Cerebellar cortex (tissue), 1 donor: ENCODE measurements at places on chromosomes 12 and 14.

DNA sequence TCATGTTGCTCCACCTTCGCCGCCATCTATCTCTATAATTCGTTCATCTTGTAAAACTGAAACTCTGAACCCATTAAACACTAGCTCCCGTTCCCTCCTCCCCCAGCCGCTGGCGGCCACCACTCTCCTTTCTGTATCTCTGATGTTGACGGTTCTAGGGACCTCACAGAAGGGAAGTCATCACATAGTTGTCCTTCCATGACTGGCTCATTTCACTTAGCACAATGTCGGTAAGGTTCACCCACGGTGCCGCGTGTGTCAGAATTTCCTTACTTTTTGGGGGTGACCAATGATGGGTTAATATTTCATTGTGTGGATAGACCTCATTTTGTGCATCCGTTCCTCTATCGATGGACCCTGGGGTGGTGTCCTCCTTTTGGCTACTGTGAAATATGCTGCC is 2.0 kb upstream of the CACNA2D4 start:
- DNase-seq: no peak

DNA sequence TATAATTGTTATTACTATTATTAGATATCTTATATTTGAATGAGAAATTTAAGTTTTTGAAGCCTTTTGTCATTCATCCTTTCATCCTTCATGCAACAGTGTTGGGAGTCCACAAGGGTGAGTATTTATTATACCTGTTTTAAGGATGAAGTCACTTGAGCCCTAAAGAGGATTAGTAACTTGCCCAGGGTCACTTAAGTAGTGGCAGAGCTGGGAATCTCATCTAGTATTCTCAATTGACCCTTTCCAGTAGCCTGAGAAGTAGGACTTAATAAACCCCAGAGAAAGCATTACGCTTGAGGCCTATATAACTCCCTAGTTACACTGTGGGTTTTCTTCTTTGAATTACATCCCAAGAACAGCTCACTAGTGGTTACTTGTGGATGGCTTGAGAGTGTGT is 119.8 kb downstream of the SRGAP1 start:
- DNase-seq: no peak

- DNase-seq: no peak
Measured at GRCh38 chr12:47778881-47779280, 5.8 kb downstream of the SLC48A1 start.

DNA sequence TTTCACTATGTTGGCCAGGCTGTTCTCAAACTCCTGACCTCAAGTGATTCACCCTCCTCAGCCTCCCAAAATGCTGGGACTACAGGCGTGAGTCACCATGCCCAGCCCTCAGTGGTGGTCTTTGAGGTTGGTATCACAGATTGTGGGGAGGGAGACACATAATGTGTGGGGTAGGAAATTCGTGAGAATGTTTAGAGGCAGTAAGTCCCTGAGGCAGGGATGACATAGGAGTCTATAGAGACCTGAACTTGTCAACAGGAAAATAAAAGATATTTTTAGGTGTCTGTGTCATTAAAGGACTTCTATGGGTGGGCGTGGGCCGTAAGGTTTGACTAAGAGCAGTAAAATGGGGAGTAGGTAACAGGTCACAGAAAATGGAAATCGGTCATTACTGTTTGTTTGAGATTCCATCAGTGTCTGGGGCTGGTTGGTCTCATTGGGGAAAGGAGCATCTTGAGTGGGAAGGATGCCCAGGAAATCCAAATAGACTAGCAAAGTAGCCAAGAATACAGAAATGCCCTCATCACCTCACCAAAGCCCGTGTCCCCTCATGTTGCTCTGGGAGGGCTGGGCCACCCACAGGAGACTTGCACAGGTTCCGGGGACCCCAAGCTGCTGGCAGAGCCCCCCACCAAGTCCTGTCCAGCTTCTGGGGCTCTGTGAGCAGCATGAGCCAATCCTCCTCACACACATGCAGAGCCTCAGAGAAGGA is 63.6 kb upstream of the BCL2L14 start:
- no peak for DNase-seq

GRCh38 chr12:117280019-117280680 is 81.3 kb downstream of the NOS1 start:
- no peak for DNase-seq

DNA sequence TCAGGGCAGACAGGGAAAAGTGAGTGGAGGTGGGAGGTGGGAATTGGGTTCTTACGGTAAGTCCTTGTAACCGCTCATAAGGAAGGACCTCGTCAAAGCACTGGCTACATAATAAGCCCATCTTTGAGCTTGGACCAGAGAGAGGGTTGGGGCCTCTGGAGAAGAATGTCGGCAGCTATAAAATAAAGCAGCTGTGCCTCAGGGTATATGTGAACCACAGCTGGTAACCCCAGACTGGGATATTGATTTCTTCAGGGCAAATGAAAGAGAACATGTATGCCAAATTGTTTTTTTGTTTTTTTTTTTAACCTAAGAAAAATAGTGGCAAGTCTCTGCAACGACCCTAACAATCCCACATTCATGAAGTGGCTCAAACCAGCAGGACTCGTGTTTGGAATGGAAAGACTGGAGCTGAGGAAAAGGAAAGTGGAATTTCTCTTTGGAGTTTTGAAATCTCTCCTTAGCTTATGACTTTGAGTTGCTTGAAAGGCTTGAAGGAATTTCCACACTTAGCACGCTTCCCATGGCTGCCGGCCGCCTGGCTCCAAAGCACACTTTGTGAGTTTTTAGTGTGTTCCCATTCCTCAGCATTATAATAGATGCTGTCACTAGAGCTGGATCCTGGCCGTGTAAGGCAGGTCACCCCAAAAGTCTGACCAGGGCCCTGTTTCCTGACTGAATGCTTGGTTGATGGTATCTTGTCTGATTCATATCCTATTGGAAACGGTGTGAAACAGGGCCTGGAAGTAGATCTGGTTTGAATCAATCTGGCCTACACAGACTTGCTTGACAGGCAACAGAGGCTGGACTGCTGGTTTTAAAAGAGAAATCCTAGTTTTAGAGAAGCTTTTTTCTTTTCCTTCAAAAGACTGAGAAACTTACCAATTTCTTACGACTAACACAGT is 244.7 kb downstream of the MSRB3 start:
- peak; percentile 39 for DNase-seq

DNA sequence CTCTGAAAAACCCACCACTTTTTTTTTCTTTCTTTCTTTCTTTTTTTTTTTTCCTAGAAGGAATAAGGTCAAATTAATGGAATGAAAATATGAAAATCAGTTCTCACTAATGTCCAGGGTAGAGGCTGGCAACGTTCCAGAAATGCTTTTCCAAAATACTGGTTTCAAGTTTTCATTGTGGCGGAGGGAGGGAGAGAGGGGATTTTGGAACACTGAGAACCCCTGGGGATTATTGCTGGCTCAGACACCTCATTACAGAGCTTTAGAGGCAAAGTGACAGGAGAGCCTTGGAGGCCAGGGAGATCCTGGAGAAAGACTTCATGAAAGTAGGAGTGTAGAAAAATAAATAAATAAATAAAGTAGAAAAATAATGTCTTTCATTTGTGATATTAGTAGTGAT is 45.4 kb downstream of the ALX1 start:
- DNase-seq: no peak

DNA sequence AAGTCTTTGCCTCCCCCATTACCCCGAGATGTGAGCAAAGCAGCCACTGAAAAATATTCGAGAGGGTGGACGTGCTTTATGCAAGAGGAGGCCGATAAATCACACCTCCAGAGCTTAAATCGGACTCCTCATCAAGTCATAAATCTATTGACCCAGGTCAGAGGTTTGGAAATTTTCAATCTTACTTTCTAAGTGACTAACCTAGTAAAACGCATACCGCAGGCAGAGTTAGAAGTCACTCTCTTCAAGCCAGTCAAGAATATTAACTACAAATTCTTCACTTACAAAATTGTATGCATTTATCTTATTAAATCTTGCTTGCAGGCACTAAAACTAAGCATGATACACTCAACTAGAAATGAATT is 34.9 kb downstream of the GPHB5 start:
- no peak for DNase-seq

- DNase-seq: no peak
Measured at GRCh38 chr14:95054346-95055280, 102.7 kb downstream of the DICER1 start.

- peak; percentile 23 for DNase-seq
Measured at GRCh38 chr12:41120211-41120610, 67.9 kb upstream of the PDZRN4 start.

GRCh38 chr14:74637178-74637550 is 25.1 kb upstream of the LTBP2 start:
- DNase-seq: no peak

- DNase-seq: no peak
Measured at GRCh38 chr12:32617534-32617933, 61.6 kb upstream of the DNM1L start.

DNA sequence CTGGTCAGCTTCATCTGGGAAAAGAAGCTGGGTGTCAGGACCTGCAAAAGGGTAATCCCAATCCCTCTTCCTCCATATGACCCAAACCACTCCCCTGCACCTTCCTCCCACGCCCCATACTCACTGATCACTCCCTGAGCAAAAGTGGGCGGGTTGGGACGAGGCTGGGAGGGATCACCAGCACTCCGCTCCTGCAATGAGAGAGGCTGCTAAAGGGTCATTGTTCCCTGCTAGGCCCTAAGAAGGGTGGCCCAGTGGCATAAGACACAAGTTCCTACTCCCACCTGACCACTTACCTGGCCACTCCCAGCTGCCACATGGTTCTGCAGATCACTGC is 15.7 kb upstream of the PRKAG1 start:
- no peak for DNase-seq

DNA sequence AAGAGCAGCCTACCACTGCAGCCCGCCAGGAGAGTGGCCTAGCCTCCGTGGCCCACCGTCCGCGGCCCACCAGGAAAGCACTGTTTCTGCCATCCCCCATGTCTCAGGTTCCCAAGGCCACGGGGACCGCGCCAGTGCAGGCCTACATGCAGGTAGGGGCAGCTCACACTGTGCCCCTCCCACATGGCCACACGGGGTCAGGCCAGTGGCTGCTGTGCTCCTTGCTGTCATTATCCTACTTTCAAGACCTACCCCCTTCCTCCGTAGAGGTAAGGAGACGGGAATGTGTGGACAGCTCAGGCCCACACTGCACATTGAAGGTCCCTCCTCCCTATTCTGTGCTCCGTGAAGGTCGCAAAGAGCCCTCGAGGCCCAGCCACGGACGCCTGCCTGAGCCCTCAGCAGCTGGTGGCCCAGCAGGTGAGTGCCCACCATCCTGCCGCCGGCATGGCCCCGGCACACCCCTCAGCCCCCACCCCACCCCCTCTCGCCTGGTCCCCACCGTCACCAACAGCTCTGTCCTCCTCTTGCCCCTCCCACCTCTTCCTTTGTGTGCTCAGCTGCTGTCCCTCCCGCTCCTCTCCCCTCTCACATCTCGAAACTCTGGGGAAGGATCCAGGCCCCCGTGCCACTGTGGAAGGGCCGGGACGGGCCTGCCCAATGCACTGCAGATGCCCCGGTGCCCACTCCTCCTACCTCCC is 10.0 kb downstream of the DDX51 start:
- DNase-seq: peak; percentile 17

- peak; percentile 83 for DNase-seq
Measured at GRCh38 chr12:3777206-3777809, 24.4 kb upstream of the CRACR2A start.

- DNase-seq: no peak
Measured at GRCh38 chr12:64192644-64193444, 29.3 kb downstream of the KICS2 start.

DNA sequence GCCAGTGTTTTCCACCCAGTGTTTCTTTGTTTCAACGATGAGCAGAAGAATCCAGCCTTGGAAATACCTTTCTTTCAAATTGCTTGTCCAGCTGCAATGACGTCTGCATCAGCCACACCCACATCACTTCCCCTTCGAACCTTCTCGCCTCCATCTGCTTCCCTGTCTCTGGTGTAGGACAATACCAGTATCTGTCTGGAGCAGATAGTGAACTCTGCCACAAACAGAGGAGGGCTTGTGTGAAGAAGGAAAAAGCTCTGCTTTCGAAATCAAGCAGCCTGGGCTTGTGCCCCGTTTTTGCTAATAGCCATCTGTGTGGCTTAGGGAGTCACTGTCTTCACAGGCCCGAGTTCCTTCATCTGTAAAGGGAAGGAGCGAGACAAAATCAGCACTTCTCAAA is 415.4 kb downstream of the ZFP36L1 start:
- DNase-seq: peak; percentile 22

DNA sequence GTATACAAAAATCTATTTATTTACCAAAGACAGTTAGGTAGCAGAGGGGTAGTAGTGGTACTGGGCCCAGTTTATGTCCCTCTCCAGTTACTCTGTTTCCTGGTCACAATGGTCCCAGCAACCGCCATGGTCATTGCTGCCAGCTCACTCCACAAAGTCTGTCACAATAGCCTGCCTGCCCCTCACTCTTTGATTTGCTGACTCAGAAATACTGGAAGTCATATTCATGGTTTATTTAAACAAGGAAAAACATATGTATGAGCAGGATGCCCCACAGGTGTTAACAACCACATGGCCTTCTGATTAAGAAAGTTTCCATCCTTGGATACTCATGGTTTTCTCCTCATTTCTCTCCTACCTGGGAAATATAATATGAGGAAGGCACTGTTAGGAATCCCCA is 49.2 kb downstream of the TSHR start:
- no peak for DNase-seq

DNA sequence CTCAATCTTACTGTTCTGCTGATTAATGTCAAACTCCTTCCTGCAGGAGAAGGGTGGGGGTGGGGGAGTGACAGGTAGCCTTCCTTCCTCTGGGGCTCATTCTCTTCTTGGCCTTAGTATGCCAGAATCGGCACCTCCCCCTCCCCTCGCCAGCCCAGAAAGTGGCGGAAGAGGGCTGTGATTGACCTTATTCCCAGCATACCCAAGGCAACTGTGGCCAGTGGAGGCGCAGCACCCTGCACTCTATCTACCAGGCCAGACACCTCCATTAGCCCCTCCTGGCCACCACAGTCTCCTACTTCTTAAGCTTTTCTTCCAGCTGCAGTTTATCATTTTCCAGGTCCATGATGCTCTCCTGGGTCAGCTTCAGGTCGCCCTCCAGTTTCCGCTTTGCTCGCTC is 15.5 kb downstream of the MYH6 start:
- no peak for DNase-seq

DNA sequence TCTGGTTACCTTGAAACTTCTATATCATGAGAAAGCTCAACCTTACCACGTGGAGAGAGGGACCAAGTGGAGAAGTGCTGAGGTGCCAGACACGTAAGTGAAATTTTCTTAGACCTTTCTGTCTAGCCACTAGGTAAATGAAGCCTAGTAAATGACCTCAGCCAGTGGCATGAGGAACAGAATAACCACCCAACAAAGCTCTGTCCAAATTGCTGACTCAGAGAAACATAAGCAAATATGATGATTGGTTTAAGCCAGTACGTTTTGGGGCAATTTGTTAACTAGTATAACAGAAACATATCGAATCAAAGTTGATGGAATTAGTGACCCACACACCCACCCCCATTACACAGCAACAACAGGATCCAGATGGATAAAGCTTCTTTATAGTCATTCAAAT is 75.2 kb upstream of the MAX start:
- no peak for DNase-seq

DNA sequence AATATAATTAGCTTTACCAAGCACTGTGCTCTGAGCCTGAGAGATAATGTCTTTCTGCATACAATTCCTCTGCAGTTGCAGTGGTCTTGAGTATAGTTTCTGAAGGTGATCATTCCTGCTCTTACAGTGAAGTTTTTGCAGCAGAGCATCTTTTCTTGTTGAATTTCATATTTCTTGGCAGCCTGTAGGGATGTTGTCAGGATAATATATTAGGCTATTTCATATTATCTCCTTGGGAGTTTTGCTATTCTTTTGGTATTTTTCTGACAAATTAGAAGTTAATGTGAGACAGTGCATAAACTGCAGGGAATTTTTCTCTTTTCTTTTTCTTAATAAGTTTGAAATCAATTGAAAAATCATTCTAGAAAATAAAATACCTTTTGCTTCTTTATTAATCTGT is 1502.6 kb upstream of the FLRT2 start:
- DNase-seq: no peak
